ENCODE measurements at places on chromosomes 1 and 21.

GRCh38 chr1:93171549-93172034 is 8.6 kb downstream of the TMED5 start:
- no peak for DNase-seq

- no peak for DNase-seq
Observed at GRCh38 chr1:114152508-114153260, 985 bp downstream of the SYT6 start.

DNA sequence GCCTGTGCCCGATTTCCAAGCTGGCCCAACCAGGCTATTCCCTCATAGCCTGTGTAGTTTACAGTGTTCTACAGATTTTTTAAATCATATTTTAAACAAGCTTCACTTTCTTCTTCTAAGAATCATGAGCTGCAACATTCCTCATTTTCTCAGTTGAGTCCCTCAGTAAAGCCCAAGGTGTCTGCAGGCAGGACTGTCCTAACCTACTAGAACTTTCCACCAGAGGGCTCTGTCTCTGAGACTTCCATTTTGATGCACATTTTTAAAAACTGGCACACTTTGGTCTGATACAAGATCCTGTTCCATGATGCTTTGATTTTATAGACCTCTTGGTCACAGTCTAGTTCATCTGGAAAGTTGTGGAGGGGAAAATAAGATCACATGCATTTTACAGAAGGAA is 21.6 kb upstream of the SLAMF6 start:
- DNase-seq = no peak

- DNase-seq = no peak
Observed at GRCh38 chr1:9425859-9426258, 113.4 kb upstream of the SLC25A33 start.

DNA sequence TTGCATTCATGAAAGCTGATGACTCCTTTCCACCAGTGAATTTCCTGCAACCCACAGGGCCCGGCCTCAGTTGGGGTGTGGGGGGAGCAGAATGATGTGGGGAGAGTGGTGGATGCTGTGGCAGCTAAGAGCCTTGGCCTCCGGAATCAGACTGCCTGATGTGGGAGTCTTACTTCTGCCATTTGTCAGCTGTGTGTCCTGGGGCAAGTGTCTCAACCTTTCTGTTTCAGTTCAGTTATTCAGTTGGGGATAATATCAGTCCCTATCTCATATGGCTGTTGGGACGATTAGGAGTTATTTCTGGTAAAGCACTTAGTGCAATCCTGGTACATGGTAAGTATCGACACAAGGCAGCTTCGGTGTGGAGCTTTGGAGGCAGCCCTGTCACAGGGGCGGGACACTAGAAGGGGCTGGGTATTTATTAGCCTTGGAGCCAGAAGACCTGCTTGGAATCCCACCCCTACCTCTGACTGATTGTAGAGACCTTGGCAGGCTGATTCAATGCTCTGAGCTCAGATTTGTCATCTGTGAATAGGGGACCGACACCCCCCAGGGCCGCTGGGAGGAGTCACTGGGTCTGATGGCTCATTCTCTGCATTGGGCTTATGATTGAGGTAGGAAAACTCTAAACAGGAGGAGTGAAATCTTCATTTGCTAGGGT is 19.6 kb downstream of the ARHGEF10L start:
- no peak for DNase-seq

DNA sequence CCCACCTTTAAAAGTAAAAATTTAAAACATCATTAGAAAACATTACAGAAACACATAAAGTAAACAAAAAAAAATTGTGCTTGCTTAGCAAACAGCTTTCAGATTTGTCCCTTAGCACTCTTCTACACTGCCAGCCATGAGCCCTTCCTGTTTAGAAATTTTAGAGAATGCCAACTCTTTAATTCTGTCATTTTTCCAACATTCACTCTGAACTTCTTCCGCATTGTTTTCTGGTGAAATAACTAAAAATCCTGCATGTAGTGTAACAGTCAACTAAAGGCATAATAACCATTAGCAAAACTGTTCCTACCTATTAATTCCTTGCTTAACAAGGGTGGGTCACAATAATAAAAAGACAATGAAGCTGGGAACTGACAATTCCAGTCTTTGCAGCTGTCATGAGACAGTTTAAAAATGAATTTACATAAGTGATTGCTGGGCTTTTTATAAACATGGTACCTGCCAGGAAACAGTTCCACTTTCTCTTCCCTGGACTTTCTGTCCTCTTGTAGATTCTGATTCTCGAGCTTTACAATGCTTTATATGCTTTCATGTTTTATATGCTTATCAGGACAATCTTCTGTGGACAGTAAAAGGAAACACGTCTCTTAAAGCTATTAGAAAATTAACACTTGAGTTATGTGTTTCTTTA is 19.0 kb downstream of the GNG12 start:
- DNase-seq = no peak

- no peak for DNase-seq
Observed at GRCh38 chr1:51643362-51643761, 26.5 kb downstream of the OSBPL9 start.

- DNase-seq = no peak
Observed at GRCh38 chr1:15714406-15715136, 21.5 kb upstream of the SLC25A34 start.

DNA sequence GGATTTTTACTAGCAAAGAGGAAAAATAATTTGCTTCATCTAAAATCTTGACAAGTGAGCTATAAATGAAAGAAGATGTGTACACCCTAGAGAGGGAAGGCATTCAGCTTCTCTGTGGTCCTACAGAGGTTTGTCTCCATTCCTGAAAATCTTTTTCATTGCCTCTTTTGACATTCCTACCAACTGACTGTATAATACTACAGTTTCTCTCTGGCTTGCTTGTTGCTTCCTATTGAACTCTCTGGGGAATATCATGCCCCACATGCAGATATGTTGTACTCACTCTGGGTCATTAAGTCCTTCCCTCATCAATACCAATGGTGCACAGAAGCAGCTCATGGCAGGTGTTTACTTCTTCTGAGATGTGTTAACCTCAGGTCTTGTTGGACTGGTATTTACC is 371.2 kb upstream of the PLXNA2 start:
- DNase-seq = no peak

DNA sequence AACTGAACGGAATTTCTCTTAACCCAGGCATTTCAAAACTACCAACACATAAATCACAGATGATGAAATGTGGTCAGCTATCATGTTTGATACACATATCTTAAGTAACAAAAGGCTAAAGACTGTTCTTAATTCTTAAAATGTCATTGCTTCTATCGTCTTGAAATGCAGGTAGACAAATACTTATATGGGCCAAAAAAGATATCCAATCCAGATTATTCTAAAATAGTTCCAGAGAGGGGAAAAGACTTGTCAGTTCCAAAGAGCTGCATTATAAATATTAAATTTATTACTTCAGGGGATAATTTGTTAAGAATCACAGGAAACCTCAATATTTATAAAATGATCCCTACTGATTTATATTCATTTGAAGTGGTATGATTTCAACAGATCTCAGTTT is 259.4 kb downstream of the FAF1 start:
- no peak for DNase-seq

- DNase-seq = no peak
Observed at GRCh38 chr1:159142726-159143510, 28.5 kb upstream of the CADM3 start.

DNA sequence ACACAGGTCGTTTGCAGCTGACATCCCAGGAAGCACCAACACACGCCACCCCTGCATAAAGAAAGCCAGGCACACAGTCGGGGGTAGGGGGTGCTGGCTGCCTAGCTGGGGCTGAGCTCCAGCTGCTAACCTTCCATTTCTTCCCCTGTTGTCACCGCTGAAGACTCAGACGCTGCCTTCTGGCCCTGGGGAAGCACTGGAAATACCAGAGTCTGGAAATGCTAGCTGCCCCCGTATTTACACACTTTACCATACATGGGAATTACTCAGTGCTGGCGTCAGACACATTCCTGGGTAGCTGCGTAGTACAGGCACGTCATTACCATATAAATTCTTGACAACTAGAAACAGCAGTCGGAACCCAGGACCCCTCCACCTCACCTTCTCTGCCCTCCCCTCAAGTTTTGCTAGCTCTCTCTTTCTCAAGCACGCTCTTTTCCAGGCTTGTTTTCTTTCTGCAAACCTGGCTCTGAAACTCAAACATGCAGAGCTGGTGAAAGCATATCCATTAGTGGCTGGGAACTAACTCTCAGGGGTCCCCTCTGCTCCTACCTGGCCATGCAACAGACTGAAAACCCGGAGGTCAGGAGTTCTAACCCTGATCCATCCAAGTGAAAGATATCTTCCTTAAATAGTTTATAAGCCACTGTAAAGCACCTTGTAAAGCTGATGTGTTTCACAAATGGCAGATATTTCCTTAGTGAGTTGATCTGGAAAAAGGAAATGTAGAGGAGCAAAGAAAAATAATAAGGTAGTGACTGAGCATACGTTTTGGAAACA is 3.3 kb downstream of the CSRP1 start:
- no peak for DNase-seq

Data from stimulated activated CD4-positive, alpha-beta T cell treated with anti-CD3 and anti-CD28 coated beads, TNF-alpha, amount 100 ng/mL, for 48 hours (primary cell).